ENCODE measurements at places on chromosomes 5 and 9. TPM values are rescaled to one million over a fixed set of nuclear protein-coding genes. Genes with fewer than 3 reads are reported as not detected.

TUT7 gene
- total RNA-seq: 38.1 TPM

IRX2 gene
- 5.3 TPM for total RNA-seq

TTC16 gene
- total RNA-seq: not detected

ARL10 gene
- 12.6 TPM for total RNA-seq

PAEP gene
- not detected for total RNA-seq

PTGES2 gene
- total RNA-seq: 62.8 TPM

FBLL1 gene
- 0.32 TPM for total RNA-seq

SPINK7 gene
- not detected for total RNA-seq

ARHGEF39 gene
- total RNA-seq: 4.5 TPM

TEX53 gene
- total RNA-seq: not detected

PCDHGB1 gene
- total RNA-seq: 8.1 TPM

ADAMTSL1 gene
- 85.1 TPM for total RNA-seq

GMCL2 gene
- total RNA-seq: not detected

CATSPER3 gene
- total RNA-seq: 0.11 TPM

PCDH12 gene
- total RNA-seq: under 0.01 TPM

SLC4A9 gene
- total RNA-seq: not detected

PCSK1 gene
- not detected for total RNA-seq

DNA sequence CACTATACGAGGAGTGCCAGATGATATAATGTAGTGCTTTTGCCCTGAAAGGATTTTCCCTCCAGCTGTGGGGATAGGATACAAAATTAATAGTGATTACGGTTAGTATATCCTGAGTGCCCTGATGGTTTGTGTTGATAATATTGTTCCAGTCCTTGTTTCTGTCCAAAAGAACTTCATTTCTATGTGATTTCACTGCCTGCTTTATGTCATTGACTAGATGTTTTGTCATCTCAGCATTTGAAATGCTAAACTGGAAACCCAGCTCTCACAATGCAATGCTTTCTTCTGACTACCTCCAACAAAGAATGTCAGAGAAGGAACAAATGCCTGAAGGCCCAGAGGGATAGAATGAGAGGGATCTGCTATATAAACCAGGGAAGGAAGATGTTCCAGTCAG is 177.8 kb downstream of the NIPBL start:
- no peak for DNase-seq

- DNase-seq: no peak
These were observed 7.5 kb upstream of the ICE1 start for GRCh38 chr5:5414999-5415398.

- no peak for DNase-seq
These were observed 38.4 kb downstream of the EXOC3 start for GRCh38 chr5:481347-481746.

- no peak for DNase-seq
These were observed 583.9 kb downstream of the SEMA5A start for GRCh38 chr5:8961956-8962355.

GRCh38 chr9:113886026-113886369 is 9.9 kb downstream of the ZNF618 start:
- peak; percentile 14 for DNase-seq

DNA sequence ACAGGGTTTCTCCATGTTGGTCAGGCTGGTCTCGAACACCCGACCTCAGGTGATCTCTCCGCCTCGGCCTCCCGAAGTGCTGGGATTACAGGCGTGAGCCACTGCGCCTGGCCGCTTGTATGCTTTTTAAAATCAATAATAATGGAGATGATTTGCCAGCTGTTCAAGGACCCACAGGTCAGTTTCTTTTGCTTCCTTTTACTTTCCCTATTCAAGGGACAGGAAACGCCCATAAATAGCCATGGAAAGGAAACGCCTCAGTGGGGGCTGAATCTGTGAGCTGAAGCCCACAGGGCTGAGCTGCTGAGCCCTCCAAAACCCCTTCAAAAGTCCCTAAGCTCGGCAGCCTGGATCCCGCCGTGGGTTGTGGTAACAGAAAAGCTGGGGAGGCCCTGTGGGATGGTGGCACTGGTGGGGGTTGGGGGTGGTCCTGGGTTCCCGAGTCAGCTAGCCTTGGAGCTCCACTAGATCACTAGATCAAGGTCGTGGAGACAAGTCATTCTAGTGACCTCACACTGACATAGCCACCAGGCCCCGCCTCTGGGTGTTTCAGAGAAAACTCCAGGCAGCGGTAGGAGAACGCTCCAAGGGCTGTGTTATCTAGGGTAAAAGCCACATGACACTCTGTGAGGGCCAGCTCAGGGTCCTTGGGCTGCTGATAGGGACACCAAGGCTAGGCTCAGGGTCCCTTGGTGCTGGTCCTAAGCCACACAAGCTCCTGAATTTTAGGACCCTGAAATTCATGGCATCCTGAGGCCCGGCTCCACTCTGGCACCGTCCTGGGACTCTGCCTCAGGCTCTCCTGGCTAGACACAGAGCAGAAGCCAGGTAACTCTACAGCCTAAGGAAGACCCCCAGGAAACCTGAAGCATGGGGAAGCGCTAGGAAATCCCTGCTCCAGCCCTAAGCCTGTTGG is 18.0 kb upstream of the DUSP1 start:
- DNase-seq: peak; percentile 43

GRCh38 chr9:26125693-26126092 is 447.4 kb upstream of the TUSC1 start:
- DNase-seq: no peak

GRCh38 chr9:134369416-134370212 is 43.4 kb downstream of the RXRA start:
- no peak for DNase-seq

DNA sequence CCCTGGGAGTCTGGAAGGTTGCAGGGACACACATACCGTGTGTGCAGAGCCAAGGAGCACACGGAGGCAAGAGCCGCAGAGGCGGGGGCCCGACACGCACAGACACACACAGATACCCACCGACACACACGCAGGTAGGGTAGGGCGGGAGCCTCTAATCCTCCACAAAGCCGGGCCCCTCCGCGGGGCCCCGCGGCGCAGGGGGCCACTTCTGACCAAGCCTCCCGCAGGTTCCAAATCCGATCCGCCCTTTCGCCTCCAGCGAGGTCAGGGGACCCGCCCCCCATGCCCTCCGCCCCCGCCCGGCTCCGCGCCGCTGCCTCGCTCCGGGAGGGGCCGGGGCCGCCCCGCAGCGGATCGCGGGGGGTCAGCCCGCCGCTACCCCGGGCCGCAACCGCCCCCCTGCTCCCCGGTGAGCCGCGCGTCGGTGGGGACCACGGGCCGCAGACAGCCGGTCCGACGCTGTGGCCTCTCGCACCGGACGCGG is 1.4 kb upstream of the LMX1B start:
- no peak for DNase-seq

DNA sequence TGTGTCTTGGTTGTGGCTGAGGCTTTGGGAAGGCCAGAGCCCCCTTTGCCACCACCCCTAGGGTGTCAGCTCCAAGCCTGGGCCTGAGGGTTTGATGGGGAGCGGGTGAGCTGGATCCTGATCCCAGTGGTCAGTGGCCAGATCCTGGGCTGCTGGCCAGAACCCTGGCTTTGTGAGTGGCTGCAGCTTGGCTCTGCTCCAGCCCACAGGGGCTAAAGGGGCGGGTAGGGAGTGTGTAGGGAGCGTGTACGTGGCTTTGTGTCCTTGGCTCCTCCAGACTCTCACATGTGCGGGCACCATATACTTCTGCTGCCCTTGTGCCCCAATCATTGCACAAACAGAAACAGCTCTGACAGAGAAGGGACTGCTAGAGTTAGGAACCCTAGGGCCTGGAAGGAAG is 1.2 kb upstream of the IL11RA start:
- DNase-seq: peak; percentile 37

GRCh38 chr9:101629636-101630035 is 34.9 kb upstream of the PPP3R2 start:
- no peak for DNase-seq

DNA sequence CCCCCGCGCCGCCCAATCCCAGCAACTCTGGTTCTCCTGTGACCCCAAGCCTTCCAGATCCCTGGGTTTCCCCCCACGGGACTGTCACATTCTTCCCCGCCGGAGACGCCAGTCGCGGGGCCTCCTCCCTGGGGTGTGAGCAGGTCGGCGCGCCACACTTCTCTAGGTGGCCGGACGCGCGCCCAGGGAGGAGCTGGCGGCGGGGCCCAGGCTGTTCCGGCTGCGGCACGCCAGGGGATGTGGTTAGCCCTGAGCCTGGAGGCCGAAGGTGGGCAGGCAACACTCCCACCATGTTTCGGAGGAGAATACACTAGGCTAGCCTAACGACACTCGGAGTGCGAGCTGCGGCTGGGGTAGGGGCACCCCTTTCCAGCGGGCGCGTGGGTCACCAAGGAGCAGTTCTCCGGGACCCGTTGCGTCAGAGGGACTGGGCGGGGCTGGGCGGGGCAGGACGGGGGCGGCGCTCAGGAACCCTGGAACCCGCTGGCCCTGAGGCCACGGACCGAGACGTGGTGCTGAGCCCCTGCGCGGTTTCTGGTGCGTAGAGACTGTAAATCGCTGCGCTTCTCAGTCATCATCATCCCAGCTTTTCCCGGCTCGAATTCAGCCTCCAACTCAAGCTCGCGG is at the start of gene SLC27A6:
Gene SLC27A6 (plus strand): TSS at position 478 of the 627 bp plus-strand sequence. CDS start 650 bp downstream, outside the sequence.
- DNase-seq: no peak

DNA sequence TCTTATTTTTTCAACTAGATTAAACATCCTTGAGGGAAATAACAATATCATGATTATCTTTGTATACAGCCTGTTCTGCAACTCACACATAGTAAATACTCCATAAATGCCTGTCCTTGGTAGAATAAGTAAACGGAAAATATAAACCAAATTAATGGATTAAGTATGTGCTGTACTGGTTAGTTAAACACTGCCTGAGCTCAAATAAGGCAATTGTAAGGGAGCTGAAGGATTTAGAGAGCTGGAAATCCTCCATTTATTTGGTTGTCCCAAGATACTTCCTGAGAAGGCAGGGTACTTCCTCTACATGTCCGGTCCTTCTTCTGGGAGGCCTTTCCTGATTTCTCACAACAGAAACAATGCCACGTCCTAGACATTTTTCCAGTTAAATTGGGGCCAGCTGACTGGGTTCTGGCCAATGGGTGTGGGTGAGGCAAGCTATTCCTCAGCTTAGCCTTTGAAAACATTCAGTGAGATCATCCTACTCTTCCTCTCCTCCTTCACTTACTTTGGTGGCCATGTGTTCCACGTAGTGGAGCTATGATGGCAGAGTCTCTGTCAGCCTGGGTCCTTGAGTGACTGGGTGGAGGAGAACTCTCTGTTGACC is 8.5 kb upstream of the C1QTNF3 start:
- DNase-seq: no peak

- DNase-seq: no peak
These were observed 29.9 kb downstream of the DPYSL3 start for GRCh38 chr5:147479949-147480348.

- DNase-seq: peak; percentile 62
These were observed 15.3 kb downstream of the GCNT4 start for GRCh38 chr5:75037106-75037505.

- DNase-seq: no peak
These were observed 477.3 kb downstream of the DIRAS2 start for GRCh38 chr9:90165281-90165680.

- DNase-seq: no peak
These were observed 1.4 kb downstream of the DAB2IP start for GRCh38 chr9:121652838-121653231.

DNA sequence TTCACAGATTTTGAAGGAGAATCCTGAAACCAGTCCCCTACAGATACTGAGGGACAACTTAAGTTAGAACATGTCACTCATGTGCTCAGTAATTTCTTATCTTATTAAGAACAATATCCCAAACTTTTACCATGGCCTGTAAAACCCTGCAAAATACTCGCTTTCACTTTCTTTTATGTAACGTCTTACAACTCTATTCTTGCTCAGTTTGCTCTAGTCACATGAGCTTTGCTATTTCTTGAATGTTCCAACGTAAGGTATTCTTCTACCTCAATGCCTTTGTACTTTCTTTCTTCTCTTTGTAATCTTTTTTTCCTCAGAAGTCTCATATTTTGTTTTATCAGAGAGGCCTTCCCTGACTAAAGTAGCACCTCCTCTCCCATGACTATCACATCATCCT is 14.1 kb downstream of the TMEM38B start:
- no peak for DNase-seq

DNA sequence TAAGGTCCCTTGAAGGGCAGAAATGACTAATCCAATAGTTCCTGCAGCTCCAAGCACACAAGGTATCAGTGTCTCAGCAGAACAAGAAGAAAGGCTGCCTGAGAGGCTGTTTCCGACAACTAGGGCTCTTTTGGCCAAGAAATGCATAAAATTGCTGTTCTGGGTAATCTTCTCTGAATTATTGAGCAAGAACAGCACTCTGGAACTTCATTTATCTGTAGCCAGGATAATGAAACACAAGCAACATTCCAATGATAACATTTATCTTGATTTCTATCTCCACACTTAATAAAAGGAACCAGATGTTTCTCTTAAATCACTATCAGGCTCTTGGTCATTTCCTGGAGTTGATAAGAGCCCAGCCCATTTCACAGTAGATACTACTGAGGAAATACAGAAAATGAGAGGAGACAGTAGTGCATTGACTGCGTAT is 17.0 kb upstream of the AUH start:
- peak; percentile 43 for DNase-seq

- DNase-seq: peak; percentile 18
These were observed 69.6 kb downstream of the CCDC171 start for GRCh38 chr9:15622318-15622971.

DNA sequence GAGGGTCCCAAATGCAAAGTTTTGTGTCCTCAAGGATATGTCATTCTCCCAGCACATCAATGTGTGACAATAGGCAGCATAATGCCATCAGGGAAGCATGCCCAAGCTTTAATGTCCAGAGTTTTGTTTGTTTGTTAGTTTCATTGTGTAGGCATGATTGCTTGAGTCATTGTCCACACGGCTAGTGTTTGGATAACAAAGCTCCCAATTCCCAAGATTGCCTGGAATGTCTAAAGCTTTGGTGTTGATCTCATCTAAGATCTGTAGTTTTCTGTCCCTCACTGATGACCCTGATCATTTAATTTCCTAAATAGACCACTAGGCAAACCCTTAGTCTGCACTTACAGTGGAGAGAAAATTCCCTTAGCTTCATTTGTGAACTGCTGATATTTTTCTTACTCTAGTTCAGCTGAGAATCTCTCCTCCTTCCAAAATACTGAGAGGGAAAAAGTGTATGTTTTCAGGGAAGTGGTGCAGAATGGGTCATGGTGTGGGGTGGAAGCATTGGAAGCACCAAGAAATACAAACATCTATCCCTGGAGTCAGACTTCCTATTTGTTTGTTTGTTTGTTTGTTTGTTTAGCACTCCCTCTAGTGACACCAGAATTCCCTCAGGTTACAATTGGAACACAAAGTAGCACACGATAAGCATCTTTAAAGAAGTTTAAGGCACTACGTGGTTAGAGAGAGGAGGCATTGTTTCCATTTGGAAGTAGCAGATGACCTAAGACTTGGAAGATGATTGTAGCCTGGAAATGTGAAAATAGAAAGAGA is 127.1 kb downstream of the PRDM6 start:
- no peak for DNase-seq
